ENCODE measurements at places on chromosomes 2 and 18.

- no peak for DNase-seq
Observed at GRCh38 chr2:73703675-73704074, 33.5 kb downstream of the TPRKB start.

DNA sequence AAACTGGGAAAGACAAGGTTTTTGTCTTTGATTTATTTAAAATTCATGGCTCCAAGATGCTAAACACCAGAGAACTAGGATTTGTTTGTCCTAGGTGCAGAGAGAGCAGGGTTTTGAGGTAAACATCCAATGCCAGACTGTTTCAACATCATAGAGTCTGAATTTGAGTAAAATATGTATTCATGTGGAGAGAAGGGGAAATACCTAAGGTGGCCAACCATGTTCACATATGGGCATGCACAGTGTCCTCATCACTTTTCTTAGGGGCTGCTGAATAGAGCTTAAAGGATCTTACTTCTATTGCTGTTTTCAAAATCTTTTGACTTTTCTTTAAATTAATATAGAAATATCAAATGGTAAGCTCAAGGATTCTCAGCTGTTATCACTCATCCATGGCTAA lies 287.0 kb upstream of the CCDC68 start:
- no peak for DNase-seq

DNA sequence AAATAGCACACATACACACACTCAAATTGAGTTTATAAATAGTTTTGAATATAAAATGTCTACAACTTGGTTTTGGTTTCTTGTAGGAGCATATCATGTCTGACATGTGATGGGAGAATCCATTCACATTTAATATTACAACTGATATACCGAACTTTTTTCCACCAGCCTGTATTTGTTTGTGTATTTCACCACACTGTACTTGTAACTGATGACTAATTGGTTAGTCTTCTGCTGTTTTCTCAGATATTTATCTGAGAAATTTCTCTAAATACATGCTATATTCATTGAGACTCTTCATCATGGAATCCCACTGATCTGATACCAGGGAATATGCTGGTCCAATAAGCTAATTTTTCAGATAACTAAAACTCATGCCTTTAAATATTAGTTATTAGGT lies 56.3 kb upstream of the UBXN4 start:
- DNase-seq, result no peak

GRCh38 chr2:214246417-214246816 lies 164.4 kb upstream of the VWC2L start:
- DNase-seq, result no peak

DNA sequence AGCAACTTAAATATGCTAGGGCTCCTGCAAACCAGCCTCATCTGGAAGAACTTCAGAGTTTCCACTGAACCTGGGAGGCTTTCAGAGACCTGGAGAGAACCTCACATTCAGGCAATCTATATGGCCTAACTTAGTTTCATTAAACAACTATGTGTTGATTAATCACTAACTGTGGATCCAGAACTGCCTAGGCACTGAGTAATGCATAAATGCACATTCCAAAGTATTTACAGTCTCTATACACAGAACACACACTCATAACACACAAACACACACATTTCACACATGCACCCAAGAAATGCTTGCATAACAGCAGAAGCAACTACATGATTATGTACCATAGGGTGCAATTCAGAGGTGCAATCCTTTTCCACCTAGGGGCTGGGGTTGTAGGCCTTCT lies 552.8 kb downstream of the BCL11A start:
- DNase-seq, result no peak

GRCh38 chr2:26298638-26299393 lies 47.1 kb upstream of the SELENOI start:
- peak; percentile 42 for DNase-seq

- DNase-seq, result no peak
Observed at GRCh38 chr18:47174545-47175116, 1.5 kb downstream of the IER3IP1 start.

DNA sequence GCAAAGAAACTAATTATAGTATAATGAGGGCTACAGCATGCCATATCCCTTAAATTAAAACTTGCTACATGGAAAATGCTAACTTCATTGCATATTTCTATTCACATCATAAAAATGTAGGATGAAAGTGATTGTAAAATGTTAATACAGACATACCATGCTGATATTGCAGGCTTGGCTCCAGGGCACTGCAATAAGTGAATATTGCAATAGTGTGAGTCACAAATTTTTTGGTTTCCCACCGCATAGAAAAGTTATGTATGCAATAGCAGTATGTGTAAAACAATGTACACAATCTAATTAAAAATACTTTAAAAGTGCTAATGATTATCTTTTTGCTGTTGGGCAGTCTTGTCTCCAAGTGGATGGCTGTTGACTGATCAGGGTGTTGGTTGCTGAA lies 162.1 kb downstream of the CD8B2 start:
- no peak for DNase-seq

DNA sequence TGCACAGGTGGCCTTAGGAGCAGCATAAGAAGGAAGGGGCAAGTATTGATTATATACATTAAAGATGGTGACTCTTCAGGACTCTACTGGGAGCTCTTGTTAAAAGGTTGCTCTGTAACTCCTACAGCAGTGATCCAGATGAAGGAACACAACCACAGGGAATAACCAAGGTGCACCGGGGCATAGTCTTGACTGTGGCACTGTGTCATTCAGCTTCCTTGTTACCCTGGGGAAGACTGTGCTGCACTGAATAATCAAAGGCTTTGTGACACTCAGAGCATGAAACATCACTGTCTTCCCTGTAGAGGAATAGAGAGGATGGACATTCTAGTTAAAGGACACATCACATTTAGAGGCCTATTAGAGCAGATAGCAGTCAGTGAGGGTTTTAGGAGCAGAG lies 105.3 kb downstream of the UBE2E3 start:
- no peak for DNase-seq

GRCh38 chr2:188503975-188504374 lies 212.3 kb downstream of the GULP1 start:
- no peak for DNase-seq

- no peak for DNase-seq
Observed at GRCh38 chr2:32564417-32565035, 63.3 kb upstream of the TTC27 start.

- no peak for DNase-seq
Observed at GRCh38 chr2:51624995-51625394, 593.1 kb upstream of the NRXN1 start.

DNA sequence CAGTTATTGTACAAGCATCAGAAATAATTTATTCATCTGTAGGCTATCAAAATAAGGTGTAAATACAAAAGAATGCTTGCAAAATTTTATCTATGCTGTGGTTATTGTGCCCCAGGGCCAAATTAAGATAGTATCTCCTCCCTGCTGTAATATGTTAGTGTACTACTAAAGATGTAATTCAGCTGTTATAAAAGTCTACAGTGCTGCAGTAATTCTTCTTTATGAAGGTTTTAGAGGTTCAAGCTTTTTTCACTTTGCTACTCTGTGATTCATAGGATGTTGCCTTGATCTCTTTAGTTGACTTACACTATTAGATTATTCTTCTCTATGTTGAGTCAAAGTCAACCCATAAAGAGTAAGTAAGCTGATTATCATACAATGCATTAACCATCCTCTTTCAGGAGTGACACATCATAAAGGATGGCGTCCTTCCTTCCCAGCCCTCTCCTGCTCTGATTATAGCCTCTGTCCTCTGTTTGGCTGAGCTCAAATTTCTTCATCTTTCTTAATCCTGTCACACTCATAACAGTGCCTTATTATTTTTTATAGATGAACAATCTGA lies 29.3 kb upstream of the DYNAP start:
- no peak for DNase-seq

DNA sequence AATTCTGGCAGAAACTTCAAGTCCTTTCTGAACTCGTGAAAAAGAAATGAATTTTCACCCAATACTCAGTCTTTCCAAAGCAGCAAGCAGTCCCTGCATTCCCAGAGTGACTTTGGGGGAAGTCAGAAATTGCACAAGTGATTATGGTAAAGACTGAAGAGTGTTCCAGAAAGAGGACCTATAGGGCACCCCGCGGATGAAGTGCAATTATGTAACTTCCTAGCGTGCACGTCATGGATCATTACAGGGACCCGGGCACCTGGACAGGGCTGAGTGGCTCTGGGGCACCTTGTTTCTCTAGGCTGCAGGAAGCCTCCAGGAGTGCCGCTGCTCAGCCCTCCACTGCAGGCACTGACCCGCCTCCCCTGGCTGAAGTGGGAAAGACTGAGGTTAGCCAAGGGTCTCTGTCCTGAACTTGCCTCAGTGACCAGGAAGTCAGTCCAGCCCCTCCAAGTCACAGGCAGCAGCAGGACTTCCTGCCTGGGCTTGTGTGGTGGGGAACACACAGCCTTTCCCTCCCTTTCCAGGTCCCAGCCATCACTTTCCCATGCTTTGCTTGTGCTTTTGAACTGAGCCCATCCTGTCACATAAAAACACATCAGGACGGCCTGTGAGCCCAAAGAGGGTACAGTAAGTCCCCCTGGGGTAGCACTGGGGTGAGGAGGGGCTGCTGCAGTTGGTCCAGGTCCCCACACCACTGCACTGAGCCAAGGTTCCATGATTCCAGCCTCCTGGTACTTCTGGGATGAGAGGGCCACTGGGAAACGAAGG lies 19.8 kb downstream of the TMEM185B start:
- DNase-seq, result peak; percentile 65

- DNase-seq, result no peak
Observed at GRCh38 chr2:172813314-172813888, 77.8 kb downstream of the RAPGEF4 start.

DNA sequence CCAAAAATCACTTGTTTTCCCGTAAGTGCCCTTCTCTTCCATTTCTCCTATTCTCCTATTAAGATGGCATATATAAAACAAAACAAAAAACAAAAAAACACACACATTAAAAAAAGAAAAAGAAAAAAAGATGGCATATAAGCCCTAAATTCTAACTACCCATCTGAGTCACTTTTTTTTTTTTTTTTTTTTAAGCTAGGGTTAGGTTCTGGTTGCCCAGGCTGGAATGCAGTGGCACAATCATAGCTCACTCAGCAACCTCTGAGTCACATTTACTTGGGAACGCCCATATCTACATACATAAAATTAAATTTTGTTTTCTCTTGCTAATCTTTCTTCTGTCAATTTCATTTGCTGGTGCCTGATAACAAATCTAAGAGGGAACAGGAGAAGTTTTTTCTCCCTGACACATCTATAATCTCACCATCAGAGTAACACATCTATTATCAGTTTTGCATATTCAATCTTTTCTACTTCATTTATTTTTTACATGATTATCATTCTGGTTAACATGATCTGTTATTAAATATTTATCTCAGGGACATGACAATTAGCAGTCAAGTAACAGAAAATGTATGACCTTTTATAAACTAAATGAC lies 52.1 kb downstream of the EEF1B2 start:
- DNase-seq, result no peak

GRCh38 chr18:48534364-48534763 lies 4.5 kb upstream of the CTIF start:
- DNase-seq, result no peak

GRCh38 chr2:29015701-29016470 lies 34.8 kb downstream of the TOGARAM2 start:
- no peak for DNase-seq

- DNase-seq, result no peak
Observed at GRCh38 chr18:59141294-59142068, 1.8 kb downstream of the SEC11C start.

DNA sequence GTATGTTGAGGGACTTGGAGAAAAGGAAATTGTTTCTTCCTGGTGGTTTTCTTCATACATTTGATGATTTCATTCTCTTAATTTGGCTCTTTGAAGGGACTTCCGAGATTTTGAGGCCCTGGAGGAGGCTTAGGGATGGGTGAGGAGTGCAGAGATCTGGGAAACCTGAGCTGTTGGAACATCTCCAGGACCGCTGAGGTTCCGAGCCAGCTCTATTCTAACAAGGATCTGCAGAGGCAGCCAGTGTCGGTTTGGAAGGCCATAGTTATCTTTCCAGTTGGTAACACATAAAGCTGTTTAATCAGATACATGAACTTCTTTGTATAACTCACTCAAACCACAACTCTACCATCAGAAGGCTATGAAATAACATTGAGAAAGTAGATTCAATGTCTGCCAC lies 70.3 kb upstream of the UPP2 start:
- no peak for DNase-seq

DNA sequence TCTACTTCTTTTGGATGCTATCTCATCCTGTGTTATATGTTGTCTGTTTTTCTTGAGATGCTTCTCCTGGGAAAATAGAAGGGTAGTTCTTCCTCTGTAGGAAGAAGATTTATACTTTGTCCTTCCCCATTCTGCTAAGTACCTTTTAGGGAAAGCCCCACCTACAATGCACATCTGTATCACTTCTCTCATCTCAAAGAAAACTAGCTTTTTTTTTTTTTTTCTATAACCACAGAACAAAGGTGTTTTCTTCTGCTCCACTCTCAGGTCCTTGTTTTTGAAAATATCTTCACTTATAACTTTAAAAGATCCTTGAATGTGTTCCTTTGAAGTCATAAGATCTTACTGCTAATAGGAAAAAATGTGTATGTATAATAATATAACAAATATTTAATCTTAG lies 30.8 kb downstream of the CCDC150 start:
- DNase-seq, result no peak

DNA sequence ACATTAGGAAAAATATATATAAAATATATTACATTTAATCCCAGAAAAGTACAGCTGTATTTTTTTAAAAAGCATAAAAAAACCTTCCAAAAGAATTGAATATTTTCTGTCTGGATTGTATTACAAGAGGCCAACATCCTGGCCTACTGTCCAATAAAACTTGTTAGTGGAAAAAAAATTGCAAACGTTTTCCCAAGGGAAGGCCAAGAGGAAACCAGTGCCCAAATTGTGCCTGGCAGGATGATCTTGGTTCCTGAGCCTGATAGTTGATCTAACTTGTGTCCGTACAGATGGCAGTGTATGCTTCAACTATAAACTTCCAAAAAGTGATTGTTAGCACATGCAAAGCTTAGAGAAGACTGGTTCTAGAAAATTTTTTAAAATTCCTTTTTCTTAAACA lies 90.6 kb upstream of the LPIN2 start:
- no peak for DNase-seq

GRCh38 chr18:78701771-78702396 lies 277.7 kb upstream of the SALL3 start:
- DNase-seq, result no peak

GRCh38 chr2:5690718-5691220 lies 1.4 kb upstream of the SOX11 start:
- DNase-seq, result no peak

GRCh38 chr2:8679567-8679826 lies 2.4 kb upstream of the ID2 start:
- no peak for DNase-seq

DNA sequence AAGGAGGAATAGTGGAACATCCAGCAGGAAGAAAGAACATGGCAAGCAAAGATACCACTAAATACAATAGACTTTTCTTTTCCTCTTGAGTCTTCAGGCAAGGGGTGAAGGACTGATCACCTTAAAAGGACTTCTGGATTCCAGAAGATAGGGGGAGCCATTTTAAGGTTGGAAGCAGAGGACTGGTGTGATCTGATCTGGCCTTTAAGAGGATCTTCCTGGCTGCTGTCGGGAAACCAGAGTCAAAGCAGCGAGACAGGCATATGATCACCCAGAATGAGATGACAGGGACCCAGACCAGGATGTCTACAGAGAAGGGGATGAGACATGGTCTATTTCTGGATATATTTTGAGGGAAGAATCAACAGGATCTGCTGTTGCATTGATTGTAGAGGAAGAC lies 558.0 kb downstream of the STK39 start:
- no peak for DNase-seq

Data from CD14-positive monocyte (primary cell).